ENCODE measurements at places on chromosomes 2 and 18. TPM values are rescaled to one million over a fixed set of nuclear protein-coding genes. Genes with fewer than 3 reads are reported as not detected.

DNA sequence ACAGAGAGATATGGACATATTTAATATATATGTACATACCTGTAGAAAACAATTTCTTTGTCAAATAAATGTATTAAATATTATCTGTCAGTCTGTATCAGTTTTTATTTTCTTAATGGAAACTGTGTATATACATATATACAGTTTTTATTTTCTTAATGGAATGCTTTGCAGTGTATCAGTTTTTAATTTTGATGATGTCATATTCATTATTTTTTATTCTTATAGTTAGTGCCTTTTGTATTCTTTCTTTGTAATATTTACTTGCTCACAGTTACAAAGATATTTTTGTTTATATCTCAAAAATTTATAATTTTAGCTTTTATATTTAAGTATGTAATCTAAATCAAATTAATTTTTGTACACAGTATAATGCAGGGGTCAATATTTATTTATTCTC lies 20.6 kb downstream of the KCNH7 start:
- no peak for DNase-seq

GALR1 gene
- total RNA-seq = not detected

GRCh38 chr2:135005753-135006152 lies 41.5 kb downstream of the MAP3K19 start:
- DNase-seq = no peak

DPP10 gene
- 0.06 TPM for total RNA-seq

DNA sequence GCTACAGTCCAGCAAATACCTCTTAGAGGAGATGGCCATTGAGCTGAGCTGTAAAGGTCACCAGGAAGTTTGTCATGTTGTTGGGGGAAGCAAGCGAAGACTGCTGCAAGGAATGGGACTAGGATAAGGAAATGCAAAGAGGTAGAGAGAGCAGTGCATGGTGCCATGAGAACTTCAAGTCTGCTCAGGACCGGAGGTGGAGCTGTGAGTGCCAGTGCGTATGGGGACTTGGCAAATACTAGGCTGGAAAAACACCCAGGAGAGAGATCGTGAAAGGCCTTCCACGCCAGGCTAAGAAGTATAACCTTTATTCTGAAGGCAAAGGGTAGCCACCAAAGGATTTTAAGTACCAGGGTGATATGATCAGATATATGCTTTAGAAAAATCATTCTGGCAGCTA lies 71.3 kb downstream of the MEIS1 start:
- DNase-seq = no peak

DNA sequence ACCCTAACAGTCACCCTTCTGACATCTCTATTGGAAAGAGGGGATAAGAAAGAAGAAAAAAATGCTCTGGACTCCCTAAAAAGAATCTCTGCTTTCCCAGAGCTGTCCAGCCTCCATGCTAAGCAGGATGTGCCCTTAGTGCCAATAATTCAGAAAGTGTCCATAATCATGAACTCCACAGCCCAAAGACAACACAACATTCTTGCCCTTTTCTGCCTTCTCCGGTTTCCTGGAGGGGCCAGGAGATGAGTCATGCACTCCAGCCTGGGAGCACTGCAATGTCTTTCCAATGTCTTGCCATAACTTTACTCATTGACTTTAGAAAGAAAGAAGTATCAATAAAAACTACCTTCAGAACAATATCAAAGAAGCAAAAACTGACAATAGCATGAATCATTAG lies 44.0 kb downstream of the KLF7 start:
- no peak for DNase-seq

UGT1A5 gene
- not detected for total RNA-seq

GRCh38 chr2:11980809-11981208 lies 234.4 kb downstream of the LPIN1 start:
- no peak for DNase-seq

DNA sequence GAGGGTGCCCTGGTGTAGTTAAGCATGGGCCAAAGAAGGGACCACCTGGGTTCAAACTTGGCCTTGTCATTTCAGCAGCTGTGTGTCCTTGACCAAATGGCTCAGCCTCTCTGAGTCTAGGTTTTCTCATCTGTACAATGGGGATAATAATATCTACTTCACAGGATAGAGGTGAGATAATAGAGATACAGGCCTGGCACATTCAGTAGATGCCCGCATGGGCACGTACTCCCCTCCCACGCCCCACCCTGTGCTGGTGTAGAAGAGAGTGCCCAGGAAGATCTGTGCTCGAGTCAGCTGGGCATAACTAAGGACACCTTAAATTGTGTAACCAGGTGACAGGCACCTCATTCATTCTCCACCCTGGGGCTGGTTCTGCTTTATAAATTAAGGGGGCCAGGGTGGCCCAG lies 8.4 kb upstream of the TMEM185B start:
- DNase-seq = no peak

RAB27B gene
- total RNA-seq = 1.7 TPM

- DNase-seq = no peak
Observed at GRCh38 chr2:9333591-9334171, 89.6 kb downstream of the ITGB1BP1 start.

DNA sequence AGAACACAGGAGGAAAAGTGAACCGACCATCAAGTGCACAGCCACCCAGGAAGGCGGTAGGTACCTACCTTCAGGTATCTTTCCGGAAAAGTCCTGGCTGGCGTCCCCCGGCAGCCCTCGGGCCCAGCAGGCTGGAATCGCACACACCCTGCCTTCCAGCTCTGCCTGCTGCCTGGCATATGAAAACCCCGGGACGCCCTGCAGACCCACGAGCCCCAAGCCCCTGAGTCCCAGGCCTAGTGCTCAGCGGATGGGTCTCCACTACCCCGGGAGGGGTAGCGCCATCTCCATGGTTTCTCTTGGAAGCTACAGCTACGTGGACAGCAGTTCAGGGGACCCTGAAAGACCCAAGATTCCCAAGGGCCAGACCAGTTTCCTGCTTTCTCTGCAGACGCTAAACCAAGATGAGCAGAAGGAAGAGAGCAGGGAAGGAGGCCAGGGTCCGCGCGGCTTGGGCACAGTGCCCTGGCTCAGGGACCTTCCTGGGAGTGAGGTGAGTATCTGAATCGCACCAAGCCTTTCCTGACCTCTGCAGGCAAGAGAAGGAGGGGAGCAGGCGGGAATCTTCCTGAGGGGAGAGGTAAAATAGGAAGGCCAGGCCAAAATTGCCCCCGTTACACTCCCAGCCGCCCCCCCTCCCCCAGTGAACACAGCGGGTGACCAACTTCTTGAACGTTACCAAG lies 80.4 kb downstream of the ARHGEF4 start:
- no peak for DNase-seq

- no peak for DNase-seq
Observed at GRCh38 chr18:9974279-9974915, 60.6 kb downstream of the VAPA start.

GRCh38 chr2:130150181-130151144 lies 5.6 kb upstream of the CCDC74B start:
- DNase-seq = no peak

DNA sequence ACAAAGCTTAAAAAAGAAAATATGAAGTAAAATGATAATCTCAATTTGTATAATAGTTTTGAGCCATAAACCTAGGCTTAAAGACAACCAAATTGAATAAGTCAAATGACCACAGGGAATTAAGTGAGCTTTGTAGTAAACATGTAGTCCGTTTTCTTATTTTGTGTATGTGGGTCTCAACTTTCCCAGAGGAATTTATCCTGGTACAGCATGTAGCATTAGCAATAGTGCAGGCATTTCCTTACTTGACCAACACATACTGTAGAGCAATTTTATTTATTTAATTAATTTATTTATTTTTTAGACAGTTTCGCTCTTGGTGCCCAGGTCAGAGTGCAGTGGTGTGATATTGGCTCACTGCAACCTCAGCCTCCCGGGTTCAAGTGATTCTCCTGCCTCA lies 37.5 kb upstream of the MTCL1 start:
- DNase-seq = no peak

TUBA3E gene
- total RNA-seq = not detected

GRCh38 chr18:48360376-48361021 lies 48.7 kb downstream of the ZBTB7C start:
- no peak for DNase-seq

DNA sequence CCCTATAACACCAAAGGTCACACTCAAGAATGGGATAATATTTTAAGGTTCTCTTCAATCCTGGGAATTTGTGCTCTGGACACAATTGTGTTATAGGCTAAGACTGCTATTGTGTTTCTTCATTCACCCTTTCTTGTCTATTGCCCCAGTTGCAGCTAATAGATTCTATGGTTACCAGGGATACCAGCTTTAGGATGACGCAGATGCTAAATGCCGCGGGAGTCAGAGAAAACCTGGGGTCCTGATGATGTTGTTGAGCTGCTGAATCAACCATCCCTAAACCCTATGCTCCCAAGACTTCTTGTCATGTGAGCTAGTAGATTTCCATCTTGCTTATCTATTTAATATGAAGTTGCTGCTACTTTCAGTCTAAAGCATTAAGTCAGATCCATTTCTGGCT lies 5.4 kb downstream of the CRYGD start:
- no peak for DNase-seq

- DNase-seq = no peak
Observed at GRCh38 chr2:110771547-110772382, 39.4 kb downstream of the ACOXL start.

DNA sequence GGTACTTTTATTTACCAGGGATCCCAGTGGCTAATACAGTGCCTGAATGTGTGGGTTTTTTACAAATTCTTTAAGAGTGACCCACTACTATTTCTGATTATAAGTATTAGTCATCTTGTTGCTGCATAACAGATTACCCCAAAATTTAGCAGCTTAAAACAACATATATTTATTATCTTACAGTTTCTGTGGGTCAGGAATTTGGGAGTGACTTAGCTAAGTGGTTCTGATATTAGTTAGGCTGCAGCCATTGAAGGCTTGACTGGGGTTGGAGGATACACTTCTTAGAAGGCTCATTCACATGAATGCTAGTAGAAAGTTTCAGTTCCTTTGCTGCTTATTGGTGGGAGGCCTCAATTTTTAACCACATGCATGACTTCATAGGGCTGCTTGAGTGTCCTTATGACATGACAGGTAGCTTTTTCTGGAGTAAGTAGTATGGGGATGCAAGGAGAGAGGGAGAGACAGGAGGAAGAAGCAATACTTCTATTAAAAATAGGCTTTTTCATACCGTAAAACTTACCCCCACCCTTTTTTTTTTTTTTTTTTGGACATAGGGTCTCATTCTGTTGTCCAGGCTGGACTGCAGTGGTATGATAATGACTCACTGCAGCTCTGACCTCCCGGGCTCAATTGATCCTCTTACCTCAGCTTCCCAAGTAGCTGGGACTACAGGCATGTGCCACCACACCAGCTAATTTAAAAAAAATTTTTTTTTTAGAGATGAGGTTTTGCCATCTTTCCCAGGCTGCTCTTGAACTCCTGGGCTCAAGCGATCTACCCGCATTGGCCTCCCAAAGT lies 13.3 kb upstream of the POLE4 start:
- DNase-seq = no peak

- DNase-seq = no peak
Observed at GRCh38 chr2:143742581-143742980, 613.4 kb downstream of the ARHGAP15 start.

DNA sequence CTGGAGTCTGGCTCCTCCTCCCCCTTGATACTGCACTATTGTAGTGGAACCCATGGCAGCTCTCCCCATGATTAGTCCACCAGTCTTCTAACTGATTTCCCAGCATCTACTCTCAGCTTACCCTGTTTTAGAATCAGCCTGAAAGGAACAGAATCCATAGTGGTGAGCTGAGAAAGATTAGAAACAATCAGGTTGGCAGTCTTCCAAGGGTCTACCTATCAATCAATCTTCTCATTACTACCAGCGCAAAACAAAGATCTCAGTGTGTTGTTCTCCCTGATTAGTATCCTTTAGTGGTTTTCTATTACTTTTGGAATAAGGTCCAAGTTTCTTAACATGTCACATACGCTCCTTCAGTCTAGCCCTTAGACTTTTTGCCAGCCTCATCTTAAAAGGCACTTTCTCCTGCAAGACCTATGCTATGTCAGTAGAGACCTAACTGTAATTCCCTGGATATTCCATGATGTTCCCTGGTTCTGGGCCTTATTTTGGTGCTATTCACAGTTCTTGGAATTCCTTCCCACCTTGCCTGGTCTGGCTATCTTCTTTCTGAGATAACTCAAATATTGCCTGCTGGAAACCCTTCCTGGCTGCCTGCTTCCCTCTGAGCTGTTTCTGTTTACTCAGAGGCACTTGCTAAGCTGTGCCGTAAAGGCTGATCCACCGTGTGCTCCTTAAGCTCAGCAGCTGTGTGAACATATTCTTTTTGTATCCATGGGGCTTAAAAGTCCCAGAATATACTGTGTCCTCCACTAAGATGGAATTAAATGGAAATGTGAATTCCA lies 32.6 kb downstream of the LAMA3 start:
- no peak for DNase-seq

DNA sequence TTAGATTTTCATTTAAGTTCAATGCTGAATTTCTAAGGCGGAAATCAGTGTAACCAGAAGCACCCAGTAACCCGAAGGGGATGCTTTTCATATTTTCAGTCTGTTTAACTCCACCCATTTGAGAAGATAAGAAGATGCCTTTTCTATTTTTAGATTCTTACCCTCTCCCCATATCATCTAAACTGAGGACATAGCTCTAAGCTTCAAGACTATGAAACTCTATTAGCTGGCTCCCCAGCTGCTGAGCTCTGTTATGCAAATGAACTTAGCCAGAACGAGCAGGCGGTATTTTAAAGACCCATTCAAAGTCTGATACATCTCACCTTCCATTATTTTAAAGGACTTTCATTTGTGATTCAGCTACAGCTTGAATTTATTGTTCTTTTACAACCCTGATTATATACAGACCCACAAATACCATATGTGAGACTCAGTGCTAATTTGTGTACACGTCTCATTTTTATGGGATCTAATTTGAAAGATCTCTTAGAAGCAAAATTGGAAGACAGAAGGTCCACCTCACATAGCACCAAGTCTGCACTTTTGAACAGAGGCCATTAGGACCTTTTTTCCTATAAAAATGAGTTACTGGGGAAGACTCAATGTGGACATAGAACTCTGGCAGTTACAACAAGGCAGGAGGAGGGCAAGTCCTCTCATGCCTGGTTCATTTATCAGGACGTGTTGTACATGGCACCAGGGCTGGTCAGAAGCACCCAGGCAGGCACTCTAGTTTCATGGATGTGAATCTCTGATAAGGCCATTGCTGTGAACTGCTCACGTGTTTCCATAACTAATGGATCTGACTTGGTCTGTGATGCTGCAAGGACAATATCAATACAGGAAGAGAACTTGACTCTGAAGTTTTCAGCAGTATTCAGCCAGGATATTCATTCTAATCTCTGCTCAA lies 16.3 kb downstream of the CDC42EP3 start:
- no peak for DNase-seq

DNA sequence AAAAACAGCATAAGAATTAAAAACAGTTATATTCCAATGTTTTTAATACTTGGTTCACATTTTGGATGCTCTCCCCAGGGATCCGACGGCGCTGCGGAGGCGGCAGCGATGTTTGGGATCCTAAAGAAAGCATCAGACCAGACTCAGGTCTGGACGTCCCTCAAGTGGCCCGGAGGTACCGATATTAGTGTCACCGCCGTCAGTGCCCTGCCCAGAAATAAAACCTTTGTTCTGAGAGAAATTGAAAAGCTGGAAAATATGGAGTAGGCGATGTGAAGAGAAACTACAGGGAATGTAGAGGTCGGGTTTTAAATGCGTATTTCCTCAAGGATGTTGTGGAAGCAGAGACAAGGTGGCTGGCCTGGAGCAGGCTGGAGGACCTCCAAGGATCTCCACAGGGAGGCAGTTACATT lies 683 bp upstream of the TBC1D8 start:
- no peak for DNase-seq
